Mammary epithelial cell (primary cell): ENCODE measurements at places on chromosomes 5 and 9. TPM values are rescaled to one million over a fixed set of nuclear protein-coding genes. Genes with fewer than 3 reads are reported as not detected.

GRCh38 chr9:126203313-126203712, 123.3 kb upstream of the MVB12B start:
- DNase-seq, result no peak

DNA sequence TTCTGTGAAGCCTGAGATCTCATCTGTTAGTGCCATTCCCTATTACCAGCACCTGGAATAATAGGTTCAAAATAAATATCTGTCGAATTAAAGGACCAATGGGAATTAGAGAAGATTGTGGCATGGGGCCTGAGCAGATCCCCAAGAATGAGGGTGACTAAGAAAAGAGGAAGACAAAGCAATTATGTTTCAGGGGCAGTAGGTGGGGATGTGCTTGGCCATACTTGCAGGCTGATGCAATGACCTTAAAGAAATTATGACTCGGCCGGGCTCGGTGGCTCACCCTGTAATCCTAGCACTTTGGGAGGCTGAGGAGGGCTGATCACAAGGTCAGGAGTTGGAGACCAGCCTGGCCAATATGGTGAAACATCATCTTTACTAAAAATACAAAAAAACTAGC, 562.8 kb downstream of the PTPRD start:
- DNase-seq, result peak; percentile 41

LMNB1 gene
- 5.2 TPM for total RNA-seq

LEAP2 gene
- total RNA-seq, result 0.80 and 1.1 TPM in 2 replicates

PCDHB16 gene
- 0.33 TPM for total RNA-seq
